ENCODE measurements at places on chromosomes 4 and X.

- no peak for DNase-seq
These were observed 3.7 kb downstream of the SMS start for GRCh38 chrX:21944136-21944615.

GRCh38 chr4:41887821-41888686, 47.2 kb upstream of the TMEM33 start:
- DNase-seq: peak; percentile 32

GRCh38 chr4:144451766-144452450, 194.0 kb upstream of the HHIP start:
- no peak for DNase-seq

DNA sequence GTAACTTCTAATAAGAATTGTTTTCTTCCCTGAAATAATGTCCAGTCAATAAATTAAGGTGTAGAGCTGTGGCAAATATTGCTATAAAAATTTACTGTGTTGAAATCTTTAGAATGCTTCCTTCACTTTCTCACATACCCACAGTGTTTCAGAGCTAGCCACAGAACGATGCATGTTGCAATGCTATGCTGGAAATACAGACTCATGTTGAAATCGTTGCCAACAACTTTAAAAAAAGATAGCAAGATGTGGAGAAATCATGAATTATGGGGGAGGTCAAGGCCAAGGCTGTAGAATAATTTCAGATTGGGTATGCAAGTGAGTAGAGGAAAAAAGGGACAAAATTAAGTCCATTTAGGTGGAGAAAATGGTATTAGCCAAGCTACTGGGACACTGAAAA, 204.8 kb downstream of the VEGFC start:
- DNase-seq: no peak

- no peak for DNase-seq
These were observed 6.6 kb downstream of the ABCD1 start for GRCh38 chrX:153731117-153731844.

- DNase-seq: peak; percentile 59
These were observed 708 bp downstream of the ARAP2 start for GRCh38 chr4:36243355-36244256.

DNA sequence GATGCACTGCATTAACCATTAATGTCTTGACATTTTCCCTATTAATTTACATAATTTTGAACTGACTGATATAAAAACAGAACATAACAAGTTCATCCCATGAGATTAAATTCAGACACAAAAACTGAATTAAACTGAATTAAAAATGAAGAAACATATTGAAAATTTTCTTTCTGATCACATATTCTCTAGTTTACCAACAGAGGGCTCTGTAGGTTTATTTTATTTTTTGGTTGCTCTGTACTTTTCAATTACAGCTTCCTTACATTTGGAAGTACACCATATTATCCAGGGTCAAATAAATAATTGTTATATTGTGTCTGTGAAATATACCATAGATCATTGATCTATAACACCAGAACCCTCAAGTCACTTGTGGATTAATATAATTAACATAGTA, 27.3 kb upstream of the CT83 start:
- no peak for DNase-seq

GRCh38 chr4:171532968-171533367, 280.2 kb upstream of the GALNTL6 start:
- no peak for DNase-seq

Data from activated CD8-positive, alpha-beta memory T cell treated with anti-CD3 and anti-CD28 coated beads, Interleukin-2, amount 50 U/mL, for 4 hours (primary cell).